ENCODE measurements at places on chromosomes 3 and 15.
A peak's percentile ranks its signal among the peaks of the same experiment; 100 is the strongest.

DNA sequence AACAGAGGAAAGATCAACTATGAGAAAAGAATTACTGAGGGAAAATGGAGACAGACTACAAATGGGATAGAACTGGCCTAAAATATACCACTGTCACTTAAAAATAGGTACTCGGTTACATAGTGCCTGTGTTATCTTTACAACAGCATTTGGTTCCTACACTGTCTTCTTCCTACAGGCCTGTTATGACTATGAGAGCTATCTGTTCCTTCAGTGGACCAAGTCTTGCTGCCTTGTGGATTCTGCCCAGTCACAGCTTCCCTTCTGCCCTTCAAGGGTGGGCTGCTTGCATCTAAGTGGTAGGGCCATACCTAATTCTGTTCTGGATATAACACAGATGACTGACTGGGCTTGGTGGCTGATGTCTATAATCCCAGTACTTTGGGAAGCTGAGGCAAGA, 13.8 kb upstream of the ARHGEF3 start:
- DNase-seq: no peak

GRCh38 chr3:72996473-72997333, at the start of gene PPP4R2:
PPP4R2 (plus strand) TSS chr3:72996811; CDS start chr3:72997038, 227 bp downstream.
- peak; percentile 84 for DNase-seq

DNA sequence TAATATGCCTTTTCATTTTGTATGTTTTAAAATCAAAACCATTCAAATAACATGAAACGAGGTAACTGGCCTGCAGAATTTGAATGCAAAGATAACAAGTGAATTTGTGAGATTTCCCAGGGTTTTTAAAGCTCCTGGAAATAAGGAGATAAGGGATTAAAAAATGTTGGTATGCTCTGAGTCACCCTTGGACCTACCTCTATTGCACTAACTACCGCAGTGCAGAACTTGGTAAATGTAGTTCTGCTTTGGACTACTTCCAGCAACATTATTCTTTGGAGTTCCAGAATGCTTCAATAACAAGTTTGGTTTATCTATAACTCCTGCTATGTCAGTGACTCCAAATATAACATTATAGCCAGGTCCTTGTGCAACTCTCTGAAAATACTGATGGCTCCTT, 201.7 kb downstream of the GAP43 start:
- DNase-seq: no peak

DNA sequence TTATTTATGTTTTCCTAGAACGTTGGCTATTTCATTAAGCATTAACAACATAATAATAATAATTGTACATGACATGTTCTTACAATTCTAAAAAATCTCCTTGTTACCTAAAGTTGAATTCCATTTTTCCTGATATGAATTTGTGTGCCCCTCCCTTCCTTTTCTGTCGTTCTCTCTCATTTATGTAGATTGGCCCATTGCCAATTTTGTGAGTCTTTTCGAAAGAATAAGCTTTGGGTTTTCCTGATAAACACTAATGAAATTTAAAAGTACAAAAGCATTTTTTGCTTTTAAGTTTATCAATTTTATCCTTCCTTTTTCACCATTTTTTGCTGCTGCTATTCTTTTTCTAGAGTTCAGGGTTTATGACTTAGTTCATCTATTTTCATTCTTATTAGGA, 44.9 kb downstream of the PRR23E start:
- no peak for DNase-seq

DNA sequence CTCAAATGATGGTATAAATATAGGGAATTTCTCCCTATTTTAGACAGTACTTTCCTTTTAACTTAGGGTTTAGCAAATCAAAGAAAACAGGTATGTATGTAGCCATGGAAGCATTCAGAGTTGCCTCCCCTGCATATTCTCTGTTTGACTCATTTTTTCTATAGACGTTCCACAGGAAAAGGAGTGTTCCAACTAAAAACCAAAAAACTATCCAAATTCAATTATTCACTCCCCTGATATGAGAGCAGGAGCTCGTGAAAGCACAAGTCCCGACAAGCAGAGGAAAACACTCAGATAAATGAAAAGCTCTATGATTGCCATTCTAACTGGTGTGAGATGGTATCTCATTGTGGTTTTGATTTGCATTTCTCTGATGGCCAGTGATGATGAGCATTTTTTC, 119.5 kb downstream of the FRMD5 start:
- no peak for DNase-seq

- no peak for DNase-seq
Measured at GRCh38 chr3:60133269-60134162, 1083.7 kb upstream of the CFAP20DC start.

All from stimulated activated CD4-positive, alpha-beta T cell treated with anti-CD3 and anti-CD28 coated beads, Interleukin-2, amount 100 ng/mL, for 48 hours (primary cell).